T-helper 1 cell treated with Interleukin-12 subunit alpha and Interleukin-12 subunit beta and Interleukin-4 antibody, amounts not matched to agents 30 ng/mL and 1 ng/mL, for 36 hours (primary cell): ENCODE measurements at places on chromosomes 16 and 17. TPM values are rescaled to one million over a fixed set of nuclear protein-coding genes. Genes with fewer than 3 reads are reported as not detected.

The MYH8 gene
- total RNA-seq, result not detected in 2 replicates

The IRF8 gene
- total RNA-seq, result 16.9 and 17.5 TPM in 2 replicates

The ACSM2A gene
- not detected in 2 replicates for total RNA-seq

The TRIM65 gene
- 32.7 and 35.4 TPM in 2 replicates for total RNA-seq

The SLC35G6 gene
- total RNA-seq, result not detected in 2 replicates

The PLCG2 gene
- total RNA-seq, result 10.9 and 13.3 TPM in 2 replicates

The TNK1 gene
- 1.1 and 1.4 TPM in 2 replicates for total RNA-seq

The PPP1R1B gene
- not detected in 2 replicates for total RNA-seq

The STX4 gene
- total RNA-seq, result 93.7 and 102 TPM in 2 replicates

The ERN2 gene
- not detected in 2 replicates for total RNA-seq

The XAF1 gene
- 432 and 434 TPM in 2 replicates for total RNA-seq

The PHF12 gene
- total RNA-seq, result 73.3 and 78.5 TPM in 2 replicates

The E2F4 gene
- total RNA-seq, result 137 and 146 TPM in 2 replicates

The PRKCB gene
- total RNA-seq, result 78.0 and 79.4 TPM in 2 replicates

The KRTAP2-2 gene
- not detected in 2 replicates for total RNA-seq

The NSF gene
- 43.7 and 44.8 TPM in 2 replicates for total RNA-seq
